ENCODE measurements at places on chromosomes 5 and 9.

- DNase-seq, result no peak
Measured at GRCh38 chr5:69049796-69050195, 44.0 kb upstream of the SLC30A5 start.

DNA sequence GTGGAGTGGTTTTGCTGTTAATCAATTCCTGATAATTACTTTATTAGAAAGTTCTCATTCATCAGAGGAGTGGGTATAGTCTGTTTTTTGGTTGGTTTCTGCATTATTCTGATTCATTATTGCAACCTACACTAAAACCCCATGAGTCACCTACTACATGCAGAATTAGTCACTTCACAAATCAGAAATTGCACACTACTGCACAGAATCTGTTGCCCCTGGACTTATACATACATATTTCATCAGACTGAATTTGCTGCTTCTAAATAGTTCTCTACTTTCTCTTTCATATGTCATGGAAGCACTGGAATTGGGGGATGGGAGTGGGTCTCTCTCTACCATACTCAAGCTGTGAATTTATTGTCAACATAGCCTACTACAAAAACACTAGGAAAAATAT, 585.1 kb downstream of the DNAH5 start:
- DNase-seq, result no peak

- DNase-seq, result no peak
Measured at GRCh38 chr9:15927161-15927560, 374.3 kb downstream of the CCDC171 start.

- no peak for DNase-seq
Measured at GRCh38 chr9:91312717-91313325, 48.9 kb downstream of the AUH start.

GRCh38 chr9:90526386-90526785, 116.2 kb downstream of the DIRAS2 start:
- DNase-seq, result no peak

DNA sequence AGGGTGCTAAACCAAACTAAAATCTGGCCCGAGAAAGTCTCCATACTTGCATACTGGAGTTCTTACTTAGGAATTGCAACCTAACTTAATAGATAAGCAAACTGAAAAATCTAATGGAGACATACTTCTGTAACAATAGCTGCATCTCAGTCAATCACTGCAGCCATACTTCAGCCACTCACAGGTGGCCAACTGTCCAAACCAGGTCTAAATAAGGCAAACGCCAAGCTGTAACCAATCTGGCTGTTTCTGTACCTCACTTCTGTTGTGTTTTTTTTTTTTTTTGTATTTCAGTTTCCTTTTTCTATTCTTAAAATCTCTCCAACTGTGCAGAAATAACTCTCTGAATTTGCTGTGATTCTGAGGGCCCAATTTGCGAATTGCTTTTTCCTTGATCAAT, 4.4 kb upstream of the NDUFB6 start:
- DNase-seq, result no peak

DNA sequence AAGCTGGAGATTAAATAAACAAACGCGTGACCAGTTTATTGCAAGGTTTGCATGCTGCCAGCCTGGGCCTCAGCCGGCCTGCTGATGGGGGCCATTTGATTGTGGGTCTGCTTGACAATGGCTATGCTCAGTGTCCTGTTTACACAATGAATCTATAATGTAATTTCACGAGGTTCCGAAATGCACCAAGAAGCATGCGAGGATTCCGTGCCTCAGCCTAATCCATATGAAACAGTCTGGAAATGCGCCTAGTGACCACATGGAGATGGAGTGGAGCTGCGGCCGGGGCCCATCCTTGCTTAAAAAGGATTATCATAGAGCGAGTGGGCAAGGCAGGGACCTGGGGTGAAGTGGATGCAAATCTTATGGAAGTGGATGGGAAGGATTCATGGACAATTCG, 382.4 kb downstream of the CDK5RAP2 start:
- DNase-seq, result no peak

- no peak for DNase-seq
Measured at GRCh38 chr9:87665505-87665904, 60.4 kb upstream of the CTSL start.

DNA sequence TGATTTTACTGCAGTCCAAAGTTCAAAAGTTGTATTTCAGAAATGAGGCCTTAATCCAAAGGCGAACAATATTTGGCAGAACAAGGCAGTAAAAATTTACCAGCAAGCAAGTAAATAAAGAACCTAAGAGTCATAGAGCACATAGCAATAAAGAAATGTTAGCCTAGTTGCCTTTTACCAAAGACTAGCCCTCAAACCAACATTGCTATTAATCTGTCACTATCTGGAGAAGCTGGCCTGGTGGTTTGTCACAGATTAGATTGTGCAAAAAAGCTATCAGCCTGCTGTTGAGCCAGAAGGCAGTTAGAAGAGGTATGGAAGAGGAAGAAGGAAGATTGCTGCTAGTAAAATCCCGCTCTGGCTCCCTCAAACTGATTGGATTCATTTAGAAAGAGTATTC, 304.7 kb upstream of the KLF4 start:
- no peak for DNase-seq

- DNase-seq, result no peak
Measured at GRCh38 chr9:22148876-22149637, 140.0 kb upstream of the CDKN2B start.

DNA sequence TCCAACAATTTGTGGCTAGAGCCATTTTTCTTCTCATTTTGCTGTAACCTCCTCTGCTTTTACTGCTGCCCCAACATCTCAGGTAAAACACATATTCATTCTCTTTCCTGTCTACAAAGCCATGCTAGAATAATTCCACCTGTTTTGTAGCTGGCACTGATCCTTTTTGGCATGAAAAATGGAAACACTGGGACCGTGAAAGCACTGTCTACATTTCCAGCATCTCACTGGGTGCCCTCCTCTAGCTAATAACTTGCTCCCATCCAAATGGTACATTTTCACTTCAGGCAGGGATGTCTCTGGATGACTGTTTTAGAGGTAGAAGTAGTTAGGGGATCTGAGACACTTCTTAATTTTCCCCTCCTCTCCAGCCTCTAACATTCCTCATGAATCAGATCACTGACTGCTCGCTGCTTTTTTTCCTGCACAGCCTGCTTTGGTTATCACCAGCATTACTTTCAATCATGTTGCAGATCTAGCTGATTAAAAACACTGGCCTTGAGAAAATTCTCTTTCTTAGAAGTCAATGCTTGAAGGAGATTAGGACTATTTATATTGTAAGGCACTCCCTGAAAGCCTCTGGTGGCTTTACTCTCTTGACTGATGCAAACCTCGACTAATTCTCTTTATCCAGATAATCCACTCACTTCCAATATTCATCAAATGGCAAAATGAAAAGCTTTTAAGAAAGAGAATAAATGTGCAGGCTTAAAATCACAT, 1312.6 kb upstream of the DMAC1 start:
- no peak for DNase-seq

DNA sequence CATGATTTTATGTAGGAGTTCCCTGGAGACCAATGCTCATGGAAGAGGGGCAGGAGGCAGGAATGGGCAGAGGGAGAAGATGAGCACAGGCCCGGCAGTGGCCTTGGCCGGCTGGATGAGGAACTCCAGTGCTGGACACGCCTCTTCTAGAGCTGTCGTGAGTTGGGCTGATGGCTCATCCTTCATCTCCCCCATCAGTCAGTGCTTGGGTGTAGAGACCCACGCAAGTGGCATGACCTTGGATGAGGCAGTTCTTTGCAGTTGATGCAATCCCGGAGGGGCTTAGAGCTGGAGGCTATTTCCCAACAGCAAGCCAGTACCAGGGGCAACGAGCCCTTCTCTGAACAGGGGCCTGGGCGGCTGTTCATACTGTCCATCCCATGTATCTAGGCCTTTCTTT, 25.5 kb upstream of the ARAP3 start:
- DNase-seq, result no peak

GRCh38 chr5:38666668-38667498, 110.4 kb upstream of the LIFR start:
- no peak for DNase-seq

GRCh38 chr9:74681906-74682305, 184.8 kb downstream of the RORB start:
- no peak for DNase-seq

GRCh38 chr5:105961572-105961971, 1709.2 kb downstream of the EFNA5 start:
- DNase-seq, result no peak

GRCh38 chr5:109253262-109253661, 156.5 kb downstream of the PJA2 start:
- no peak for DNase-seq

- DNase-seq, result no peak
Measured at GRCh38 chr9:109439378-109440116, 58.6 kb downstream of the PTPN3 start.

- DNase-seq, result no peak
Measured at GRCh38 chr5:91144491-91145332, 238.4 kb downstream of the ARRDC3 start.

DNA sequence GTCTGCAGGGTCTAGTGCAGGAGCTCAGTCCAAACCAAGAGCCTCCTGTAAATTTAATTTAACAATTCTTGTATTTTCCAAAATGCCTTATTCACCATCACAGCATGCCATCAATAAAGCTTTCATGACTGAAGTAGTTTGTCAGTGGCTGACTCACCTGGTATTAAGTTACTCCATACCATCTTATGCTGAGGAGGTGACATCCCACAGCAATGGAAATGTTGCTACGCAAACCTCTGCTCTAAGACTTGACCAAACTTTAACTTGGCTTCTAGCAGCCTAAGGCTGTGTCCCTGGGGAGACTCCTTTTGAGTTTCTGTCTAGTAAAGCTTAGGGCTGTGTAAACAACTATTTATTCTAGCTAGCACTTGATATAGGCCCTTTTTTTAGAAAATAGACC, 1231.3 kb upstream of the CDH18 start:
- DNase-seq, result no peak

GRCh38 chr5:105812304-105812703, 1858.4 kb downstream of the EFNA5 start:
- DNase-seq, result no peak

- DNase-seq, result peak; percentile 53
Measured at GRCh38 chr5:115601701-115602590, at the start of gene TICAM2. TSS of gene TICAM2 (minus strand) at chr5:115602479. CDS start at chr5:115581256, 21,223 bp downstream.

GRCh38 chr9:113570749-113571711, 107.5 kb downstream of the RGS3 start:
- no peak for DNase-seq

DNA sequence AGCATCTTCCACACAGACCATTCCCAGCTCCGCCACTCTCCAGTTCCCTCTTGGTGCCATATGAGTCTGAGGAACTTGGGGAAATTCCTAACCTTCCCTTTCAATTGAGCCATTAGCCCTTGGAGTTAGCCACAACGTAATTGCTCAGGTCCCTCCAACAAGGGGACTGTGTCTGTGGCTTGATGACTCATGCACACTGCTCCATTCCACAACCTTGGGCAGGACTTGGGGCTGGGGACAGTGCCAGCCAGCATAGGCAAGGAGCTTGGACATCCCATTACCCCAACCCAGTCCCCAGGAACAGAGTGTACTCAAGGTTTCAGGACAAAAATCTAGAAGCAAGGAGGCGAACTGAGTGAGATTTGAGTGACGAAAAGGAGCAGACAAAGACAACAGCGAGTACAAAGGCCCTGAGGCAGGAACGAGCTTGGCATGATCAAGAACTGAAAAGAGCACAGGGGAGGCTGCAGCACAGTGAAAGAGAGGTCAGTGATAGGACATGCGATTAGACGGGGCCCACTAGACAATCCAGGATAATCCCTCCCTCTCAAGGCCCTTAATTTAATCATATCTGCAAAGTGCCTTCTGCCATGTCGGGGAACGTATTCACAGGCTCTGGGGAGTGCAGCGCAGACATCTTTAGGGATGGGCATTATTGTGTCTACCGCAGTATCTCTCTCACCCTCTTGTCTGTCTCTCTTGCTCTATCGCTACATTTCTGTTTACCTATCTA, 16.0 kb upstream of the JADE2 start:
- DNase-seq, result peak; percentile 81

DNA sequence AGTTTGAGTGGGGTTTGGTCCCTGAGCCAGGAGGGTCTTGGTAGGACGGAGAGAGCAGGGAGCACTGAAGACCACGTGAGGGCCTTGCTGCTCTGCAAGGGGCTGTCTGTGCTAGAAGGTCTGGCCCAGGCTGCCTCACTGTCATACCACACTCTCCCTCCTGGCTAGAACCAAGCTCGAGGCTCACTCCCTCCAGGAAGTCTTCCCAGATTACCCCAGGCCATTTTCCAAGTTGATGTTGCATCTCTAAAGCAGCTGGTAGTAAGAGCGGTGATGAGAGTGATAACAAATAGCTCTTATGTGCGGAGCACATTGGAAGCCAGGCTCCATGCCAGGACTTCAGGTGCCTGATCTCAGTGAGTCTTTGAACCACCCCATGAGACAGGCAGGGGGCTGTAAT, 6.6 kb downstream of the MYMK start:
- DNase-seq, result no peak

GRCh38 chr5:119019949-119020348, 31.6 kb upstream of the DTWD2 start:
- DNase-seq, result no peak

DNA sequence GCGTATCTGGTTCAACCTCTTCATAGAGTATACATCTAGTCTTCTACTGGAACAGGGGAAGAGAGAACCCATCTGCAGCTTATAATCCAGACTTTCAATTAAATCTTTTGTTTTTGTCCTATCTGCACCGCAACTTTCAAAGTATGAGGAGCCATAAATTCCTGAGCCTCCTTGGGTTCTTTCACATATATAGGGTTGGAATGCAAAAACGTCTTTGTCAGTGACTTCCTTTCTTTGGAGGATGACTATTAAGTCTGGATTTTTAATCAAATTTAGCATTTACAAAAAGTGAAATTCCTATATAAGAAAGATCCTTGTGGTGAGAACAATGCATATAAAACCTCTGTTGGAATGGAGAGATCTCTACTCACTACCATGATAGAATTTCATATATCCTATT, 370.8 kb downstream of the TMEM38B start:
- no peak for DNase-seq

DNA sequence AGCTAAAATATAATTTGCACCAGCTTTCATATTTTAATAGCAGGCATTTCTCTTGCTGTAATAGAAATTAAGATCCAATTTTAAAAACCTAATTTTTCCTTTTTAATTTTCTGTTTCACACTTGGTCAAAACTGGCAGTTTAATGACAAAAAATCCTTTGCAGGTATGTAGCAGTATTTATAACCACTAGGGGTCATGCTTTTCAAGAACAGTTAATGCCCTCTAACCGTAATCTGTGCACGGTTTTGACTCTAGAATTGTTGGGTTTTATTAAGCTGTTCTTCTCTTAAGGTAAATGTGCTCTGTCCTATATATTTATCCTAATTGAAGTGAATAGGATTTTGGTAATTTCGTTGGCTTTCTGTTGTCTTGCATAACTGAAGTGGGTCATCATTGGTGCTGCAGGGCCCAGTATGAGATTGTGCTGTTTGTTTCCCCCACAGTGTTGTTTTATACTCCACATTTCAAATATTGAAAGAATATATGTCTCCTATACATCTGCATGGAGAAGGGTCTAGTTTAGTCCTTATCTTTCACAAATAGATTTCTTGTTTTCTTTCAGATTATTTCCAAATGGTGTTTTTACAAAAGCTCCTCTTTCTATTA, 107.4 kb downstream of the SCAMP1 start:
- no peak for DNase-seq

GRCh38 chr9:35822926-35823325, 5.6 kb downstream of the FAM221B start:
- DNase-seq, result no peak

- DNase-seq, result no peak
Measured at GRCh38 chr5:167783145-167783817, 508.2 kb upstream of the WWC1 start.

All from Caki2 (cell line).